ENCODE measurements at places on chromosomes 2 and 18.

DNA sequence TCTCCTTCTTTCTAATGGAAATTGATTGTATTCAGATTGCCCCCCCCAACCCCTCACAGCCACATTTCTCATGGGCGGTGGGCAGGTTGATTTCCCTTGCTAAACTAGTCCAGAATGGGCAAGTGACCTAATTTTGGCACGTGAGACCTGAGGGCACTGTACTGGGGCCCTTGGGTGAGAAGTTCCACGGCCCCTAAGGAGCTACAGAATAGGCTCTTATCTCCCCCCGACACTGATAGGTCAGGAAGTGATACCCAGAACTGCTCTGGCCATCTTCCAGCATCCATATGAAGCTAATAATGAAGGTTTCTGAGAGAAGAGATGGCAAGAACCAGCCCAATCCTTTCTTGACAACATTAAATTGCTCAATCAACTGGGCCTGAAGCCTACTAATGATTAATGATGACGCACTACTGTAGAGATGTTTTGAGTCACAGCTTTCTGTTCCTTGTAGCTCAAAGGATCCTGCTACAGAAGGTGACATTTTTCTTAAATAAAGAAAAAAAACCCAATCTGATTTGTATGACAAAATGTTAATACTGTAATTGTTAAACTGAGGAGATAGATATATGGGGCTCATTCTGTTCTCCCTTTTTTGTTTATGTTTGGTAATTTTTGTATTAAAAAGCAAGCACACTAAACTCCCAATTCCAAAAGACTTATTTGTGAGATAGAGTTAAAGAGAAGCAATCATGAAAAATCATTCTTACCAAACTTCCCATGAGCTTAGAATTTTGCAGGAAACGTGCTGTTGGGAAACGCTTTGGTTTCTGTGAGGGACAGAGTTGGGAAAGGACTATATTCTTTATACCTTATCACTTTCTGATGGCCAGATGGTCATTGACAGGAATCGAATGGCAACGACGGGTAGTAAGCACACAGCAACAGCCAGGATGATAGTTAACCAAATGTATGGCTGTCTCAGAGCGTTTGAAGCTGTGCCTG, 28.2 kb upstream of the NARS1 start:
- no peak for DNase-seq

GRCh38 chr2:48112911-48113680, 206.8 kb upstream of the FBXO11 start:
- DNase-seq = no peak

DNA sequence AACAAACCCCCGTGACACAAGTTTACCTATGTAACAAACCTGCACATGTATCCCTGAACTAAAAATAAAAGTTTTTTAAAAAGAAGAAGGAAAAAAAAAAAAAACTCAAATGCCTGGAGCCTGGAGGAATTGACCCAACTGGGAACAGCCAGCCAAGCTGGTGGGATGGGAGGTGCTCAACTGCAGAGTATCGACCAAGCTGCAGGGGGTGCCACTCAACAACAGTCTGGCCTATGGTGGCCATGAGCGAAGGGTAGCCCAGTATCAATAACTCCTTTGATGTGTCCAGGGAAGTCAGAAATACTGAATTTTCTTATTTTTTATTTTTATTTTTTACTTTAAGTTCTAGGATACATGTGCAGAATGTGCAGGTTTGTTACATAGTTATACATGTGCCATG, 310.3 kb upstream of the DLGAP1 start:
- DNase-seq = no peak

GRCh38 chr2:211035548-211036185, 479.3 kb downstream of the CPS1 start:
- DNase-seq = no peak

Data from NCI-H2081 (cell line).